Mesenchymal stem cell (in vitro differentiated cells and primary cell): ENCODE measurements at places on chromosomes 6 and 20.

DNA sequence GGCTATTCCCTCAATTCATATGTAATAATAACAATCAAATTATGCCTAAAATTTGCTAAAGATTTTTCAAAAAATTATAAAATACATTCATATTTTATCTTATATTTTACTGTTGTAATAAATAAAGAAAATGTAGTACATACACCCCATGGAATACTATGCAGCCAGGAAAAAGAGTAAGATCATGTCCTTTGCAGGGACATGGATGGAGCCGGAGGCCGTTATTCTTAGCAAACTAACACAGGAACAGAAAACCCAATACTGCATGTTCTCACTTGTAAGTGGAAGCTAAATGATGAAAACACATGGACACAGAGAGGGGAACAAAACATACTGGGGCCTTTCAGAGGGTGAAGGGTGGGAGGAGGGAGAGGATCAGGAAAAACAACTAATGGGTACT is 584.2 kb upstream of the MMS22L start:
- no peak for DNase-seq

GRCh38 chr6:32967151-32968091 is 973 bp upstream of the BRD2 start:
- peak; percentile 67 for DNase-seq

DNA sequence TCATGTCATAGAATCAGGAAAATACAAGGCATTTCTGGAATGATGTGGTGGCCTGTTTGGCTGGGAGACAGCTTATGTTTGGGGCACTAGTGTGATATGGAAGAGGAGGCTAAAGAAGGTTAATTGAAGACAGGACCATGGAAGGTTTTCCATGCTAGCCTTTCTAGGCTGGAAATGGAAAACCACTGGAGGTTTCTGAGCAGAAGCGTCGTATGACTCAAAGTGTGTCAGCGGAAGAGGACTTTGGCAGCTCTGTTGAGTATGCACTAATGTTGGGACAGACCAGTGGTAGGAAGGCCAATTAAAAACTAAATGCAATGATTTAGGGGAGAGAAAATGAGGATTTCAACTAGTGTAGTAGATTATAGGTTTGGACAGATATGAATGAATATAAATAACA is 413.1 kb downstream of the PLCB1 start:
- DNase-seq: no peak

DNA sequence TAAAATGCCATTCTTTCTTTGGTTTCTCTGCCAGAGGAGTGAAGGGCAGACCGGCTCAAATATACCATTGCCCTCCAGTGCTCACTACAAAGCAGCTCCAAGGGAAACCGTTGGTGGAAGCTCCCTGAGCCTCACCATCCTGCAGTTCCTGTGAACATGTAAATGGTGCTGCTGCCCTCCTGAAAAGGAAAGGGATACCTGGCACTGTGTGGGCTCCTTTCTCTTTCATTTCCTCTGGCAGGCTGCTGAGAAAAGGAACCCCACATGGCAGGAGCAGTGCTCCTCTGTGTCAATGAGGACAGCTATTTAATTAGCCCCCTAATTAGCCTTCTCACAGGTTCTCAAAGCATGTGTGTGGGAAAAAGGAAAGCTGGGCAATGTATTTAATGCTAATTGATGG is 142.5 kb downstream of the KLHL32 start:
- no peak for DNase-seq

- no peak for DNase-seq
Observed at GRCh38 chr6:51678905-51679620, 408.4 kb downstream of the PKHD1 start.

GRCh38 chr20:33847006-33847405 is 35.9 kb downstream of the CHMP4B start:
- no peak for DNase-seq

- no peak for DNase-seq
Observed at GRCh38 chr20:30484009-30484748, 773.3 kb upstream of the DEFB115 start.

DNA sequence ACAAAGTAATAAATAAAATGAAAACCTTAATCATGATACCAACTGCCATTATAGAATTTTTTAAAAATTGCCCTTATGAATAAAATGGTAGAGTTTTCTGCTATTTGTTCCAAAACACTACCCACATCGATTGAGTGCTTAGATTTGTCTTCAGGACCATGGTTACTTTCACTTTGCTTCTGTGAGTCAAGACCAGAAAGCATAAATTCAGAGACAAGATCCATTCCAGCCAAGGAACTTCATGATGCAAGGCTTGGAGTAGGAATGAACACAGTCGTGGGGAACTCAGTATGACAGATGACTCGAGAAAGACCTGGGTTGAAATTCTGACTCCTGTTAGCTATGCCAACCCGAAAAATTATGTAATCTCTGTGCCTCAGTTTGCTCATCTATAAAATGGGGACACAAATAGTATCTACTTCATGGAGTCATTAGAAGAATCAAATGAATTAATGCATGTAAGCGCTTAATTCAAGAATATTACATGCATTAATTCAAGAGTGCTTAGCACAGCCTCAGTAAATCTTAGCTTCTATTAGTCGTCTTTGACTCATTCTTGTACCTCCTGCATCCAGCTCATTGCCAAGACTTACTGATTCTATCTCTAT is 72.5 kb upstream of the MYLIP start:
- DNase-seq: peak; percentile 57

DNA sequence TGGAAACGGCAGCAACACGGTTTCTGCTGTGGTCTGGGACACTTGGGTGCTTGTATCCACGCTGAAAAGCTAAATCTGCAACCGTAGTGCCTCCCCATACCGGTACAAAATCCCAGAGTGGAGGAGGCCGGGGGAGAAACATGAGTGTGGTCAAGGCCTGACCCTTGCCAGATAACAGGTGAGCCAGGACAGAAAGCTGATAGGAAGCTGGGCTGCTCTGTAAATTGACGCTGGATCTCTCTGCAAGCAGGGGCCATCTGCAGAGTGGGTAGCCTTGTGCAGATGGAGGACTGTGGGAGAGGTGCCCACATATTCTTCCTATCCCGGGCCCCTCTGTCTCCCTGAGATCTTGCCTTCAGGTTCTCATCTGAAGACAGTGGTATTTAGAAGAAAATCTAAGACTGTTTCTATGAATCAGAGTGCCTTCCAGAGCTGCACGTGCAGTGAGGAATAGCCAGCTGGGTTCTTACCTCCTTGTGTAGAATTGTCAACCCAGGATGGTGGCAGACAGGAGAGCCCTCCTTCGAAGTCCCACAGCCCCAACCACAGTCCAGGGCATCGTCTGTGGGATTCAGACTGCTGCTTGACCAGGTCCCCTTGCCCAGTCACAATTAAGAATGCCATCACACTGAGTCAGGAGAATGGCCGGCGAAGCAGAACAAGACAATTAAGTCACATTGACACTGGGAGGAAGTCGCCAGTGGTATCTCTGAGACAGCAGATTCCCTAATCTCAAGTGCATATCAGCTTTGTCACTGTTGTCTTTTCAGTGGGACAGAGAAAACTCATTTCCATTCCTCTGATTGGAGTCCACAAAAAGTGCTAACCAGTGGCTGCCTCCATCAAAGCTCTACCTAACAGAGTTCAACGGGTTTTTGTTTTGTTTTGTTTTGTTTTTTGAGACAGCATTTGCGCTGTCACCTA is 100.0 kb upstream of the RIPOR2 start:
- DNase-seq: peak; percentile 34

GRCh38 chr6:144331491-144331969 is 46.4 kb downstream of the UTRN start:
- DNase-seq: peak; percentile 67

GRCh38 chr6:28212510-28213212 is 12.4 kb upstream of the ZSCAN9 start:
- peak; percentile 86 for DNase-seq

GRCh38 chr6:37339741-37340638 is 13.8 kb upstream of the RNF8 start:
- DNase-seq: no peak

DNA sequence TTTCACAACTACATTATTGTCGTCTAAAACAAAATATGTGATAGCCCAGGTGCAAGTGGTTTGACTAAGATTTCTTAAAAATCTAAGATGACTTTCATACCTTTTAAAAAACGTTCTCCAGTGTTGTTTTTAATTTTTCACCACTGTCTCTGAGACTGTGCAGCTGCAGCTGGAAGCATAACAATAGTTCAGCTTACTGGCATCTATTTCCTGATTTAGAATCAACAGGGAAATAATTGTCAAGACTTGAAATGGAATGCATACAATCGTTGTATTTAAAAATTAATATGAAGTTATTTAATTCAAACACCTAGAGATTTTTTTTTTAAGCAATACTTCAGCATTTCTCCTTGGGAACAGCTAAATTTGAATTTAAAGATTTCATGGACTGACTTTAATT is 982.0 kb upstream of the EPHA7 start:
- DNase-seq: no peak

DNA sequence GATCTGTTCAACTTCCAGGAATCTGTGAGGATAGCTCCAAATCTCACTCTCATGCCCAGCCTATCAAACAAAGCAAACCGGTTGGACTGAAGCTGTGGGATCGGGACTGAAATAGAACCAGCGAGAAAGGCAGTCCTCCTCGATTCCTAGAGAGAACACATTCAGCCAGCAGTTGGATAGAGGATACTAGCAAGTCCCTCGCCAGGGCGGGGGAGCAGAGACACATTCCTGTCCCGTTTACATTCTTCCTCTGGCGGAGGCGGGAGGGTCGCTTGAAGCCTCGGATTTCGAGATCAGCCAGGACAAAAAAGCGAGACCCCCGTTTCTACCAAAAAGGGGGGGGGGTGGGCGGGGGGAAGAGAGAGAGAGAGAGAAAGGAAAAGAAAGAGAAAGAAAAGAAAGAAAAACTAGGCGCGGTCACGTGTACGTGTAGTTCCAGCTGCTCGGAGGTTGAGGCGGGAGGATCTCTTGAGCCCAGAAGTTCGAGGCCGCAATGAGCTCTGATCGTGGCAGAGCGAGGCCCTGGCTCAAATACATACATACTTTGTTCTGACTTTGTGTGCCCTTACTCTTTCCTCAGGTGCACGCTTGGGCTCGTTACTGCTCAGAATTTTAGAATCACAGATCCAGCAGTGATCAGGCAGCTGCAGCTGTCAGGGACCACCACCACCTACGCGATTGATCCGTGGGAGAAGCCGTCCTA is 19.5 kb downstream of the ZNF311 start:
- DNase-seq: peak; percentile 97

- DNase-seq: no peak
Observed at GRCh38 chr6:118892355-118892991, 1.5 kb upstream of the ASF1A start.

- no peak for DNase-seq
Observed at GRCh38 chr6:102670735-102671134, 1277.2 kb downstream of the GRIK2 start.

GRCh38 chr6:168959696-168960095 is 293.9 kb downstream of the THBS2 start:
- DNase-seq: no peak

GRCh38 chr6:84521511-84521910 is 242.9 kb downstream of the TBX18 start:
- peak; percentile 9 for DNase-seq

DNA sequence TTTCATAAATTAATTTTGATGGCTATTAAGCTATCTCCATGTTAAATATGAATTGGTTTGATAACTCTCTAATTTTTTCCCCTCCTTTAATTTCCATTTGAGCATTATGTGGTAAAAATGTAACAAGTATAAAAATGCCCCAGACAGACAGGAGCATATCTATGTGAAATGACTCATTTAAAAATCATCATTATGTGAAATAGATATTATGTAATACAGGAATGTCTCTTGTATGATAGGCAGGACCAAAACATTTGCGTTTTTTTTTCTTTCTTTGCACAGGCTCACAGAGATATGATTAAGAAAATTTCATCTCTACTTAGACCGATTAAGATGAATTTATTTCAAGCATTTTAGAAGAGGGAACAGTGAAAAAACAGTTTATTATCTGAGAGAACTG is 95.8 kb downstream of the AKAP7 start:
- no peak for DNase-seq

- DNase-seq: no peak
Observed at GRCh38 chr6:132063204-132063603, 112.0 kb upstream of the CCN2 start.

DNA sequence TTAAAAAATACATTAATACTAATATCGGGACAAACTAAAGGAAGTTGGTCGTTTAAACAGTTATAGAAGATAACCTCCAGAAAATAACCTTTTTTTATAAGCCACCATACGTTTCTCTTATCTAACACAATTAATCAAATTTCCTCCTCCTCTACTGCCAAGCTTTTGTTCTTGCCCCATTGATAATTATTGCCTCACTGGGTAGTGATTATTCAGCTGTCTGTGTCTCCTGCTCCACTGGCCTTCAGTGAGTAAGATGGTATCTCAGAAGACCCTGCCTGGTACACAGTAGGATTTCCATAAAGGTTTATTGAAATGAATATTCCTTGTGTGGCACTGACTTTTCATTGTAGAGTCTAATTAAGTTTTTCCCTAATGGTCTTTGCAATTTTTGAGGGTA is 165.5 kb upstream of the SCGN start:
- no peak for DNase-seq

- no peak for DNase-seq
Observed at GRCh38 chr20:46870041-46870440, 24.6 kb upstream of the EYA2 start.

- DNase-seq: no peak
Observed at GRCh38 chr20:1686151-1686748, 28.7 kb upstream of the SIRPG start.

DNA sequence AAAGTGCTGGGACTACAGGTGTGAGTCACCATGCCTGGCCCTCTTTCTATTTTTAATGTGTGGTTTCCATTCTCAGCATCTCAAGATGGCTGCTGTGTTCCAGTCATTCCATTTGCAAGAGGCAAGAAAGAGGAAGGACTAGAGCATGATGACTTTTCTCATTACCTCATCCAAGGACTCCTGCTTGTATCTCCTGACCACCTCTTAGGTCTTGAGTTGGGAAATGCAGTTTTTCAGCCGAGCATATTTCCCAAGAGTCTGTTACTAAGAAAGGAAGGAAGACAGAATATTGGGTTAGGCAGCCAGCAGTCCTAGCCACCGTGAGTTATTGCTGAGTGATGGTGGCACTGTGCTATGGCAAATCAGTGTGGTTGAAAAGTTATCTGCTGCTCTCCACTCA is 108.4 kb upstream of the INSM1 start:
- no peak for DNase-seq

DNA sequence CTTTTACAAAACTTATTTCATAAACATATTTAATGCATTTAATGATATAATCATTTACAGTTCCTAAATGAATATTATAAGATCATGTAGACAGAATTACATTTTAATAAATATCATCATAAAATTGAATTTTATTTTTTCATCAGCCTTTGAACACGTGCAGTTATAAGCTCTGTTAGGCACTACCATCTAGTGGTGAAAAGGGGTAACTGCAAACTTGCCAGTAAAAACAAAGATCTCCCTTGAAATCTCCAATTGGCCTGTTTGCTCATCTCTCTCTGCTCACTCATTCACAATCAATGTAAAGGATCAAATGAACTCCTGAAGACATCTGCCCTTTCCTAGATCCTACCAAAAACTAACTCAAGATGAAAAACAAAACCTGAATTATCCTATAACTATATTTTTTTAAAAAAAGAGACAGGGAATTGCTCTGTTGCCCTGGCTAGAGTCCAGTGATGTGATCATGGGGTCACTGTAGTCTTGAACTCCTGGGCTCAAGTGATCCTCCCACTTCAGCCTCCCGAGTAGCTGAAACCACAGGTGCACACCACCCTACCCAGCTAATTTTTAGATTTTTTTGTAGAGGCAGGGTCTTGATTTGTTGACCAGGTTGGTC is 31.7 kb downstream of the SAMHD1 start:
- peak; percentile 71 for DNase-seq

GRCh38 chr6:166969390-166970002 is 13.1 kb upstream of the RNASET2 start:
- no peak for DNase-seq

- DNase-seq: no peak
Observed at GRCh38 chr6:55574556-55574955, 4.4 kb downstream of the HMGCLL1 start.

- DNase-seq: peak; percentile 59
Observed at GRCh38 chr6:24720131-24720603, 1.2 kb upstream of the C6orf62 start.
